ENCODE measurements at places on chromosomes 7 and 10.

GRCh38 chr10:47404446-47404845, 20.4 kb upstream of the ZNF488 start:
- no peak for DNase-seq

GRCh38 chr7:158109364-158110033, 478.1 kb downstream of the PTPRN2 start:
- DNase-seq: no peak

- no peak for DNase-seq
These were observed 7.6 kb downstream of the CALCR start for GRCh38 chr7:93566876-93567275.

GRCh38 chr10:91201213-91201996, 19.1 kb upstream of the PCGF5 start:
- no peak for DNase-seq

DNA sequence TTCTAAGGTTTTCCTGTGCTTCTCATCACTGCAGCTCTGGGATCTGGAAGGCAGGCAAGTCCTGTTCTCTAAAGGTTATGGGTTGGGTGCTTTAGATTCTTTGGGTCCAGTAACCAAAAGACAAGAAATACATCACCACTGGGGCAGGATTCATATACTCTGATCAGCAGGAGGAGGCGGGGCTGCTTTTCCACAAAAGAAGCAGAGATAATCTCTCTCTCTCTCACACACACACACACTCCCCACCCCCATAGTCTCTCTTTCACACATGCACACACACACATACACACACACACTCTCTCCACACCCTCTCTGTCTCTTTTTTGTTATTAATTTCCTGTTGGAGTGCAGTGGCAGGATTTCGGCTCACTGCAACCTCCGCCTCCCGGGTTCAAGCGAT, 13.0 kb upstream of the ACBD5 start:
- no peak for DNase-seq

DNA sequence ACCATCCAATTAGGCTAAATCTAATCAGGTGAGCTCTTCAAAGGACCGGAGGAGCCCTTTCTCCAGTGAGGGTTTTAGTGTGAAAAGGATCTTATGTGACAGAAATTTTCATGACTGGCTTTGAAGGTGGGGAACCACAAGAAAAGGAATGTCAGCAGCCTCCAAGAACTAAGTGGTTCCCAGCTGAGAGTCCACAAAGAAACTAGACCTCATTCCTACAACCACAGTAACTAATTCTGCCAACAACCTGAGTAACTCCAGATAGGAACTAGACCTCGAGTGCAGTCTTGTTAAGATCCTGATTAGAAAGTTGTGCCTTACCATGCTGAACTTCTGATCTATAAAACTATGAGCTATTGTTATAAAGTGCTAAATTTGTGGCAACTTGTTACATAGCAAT, 51.3 kb downstream of the PCLO start:
- no peak for DNase-seq

DNA sequence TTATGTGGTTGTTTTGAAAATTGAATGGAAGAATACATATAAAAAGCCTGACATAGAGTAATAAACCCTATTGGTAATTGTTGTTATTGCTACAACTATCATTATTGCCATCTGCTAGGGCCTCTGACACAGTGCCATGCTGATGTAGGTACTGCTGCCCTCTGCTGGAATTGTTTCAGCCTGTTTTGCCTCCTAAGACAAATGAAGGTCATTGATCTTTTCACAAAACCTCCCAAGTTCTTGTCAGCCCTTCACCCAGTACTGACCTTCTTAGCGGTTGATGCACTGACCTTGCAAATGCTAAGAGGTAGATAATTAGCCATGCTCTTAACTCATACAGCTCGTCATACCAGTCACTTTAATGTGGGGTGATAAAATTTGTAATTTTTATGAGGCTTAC, 975.2 kb downstream of the SORCS1 start:
- no peak for DNase-seq

- no peak for DNase-seq
These were observed 230.7 kb upstream of the DKK1 start for GRCh38 chr10:52083422-52083821.
